ENCODE measurements at places on chromosomes 3 and 15.

DNA sequence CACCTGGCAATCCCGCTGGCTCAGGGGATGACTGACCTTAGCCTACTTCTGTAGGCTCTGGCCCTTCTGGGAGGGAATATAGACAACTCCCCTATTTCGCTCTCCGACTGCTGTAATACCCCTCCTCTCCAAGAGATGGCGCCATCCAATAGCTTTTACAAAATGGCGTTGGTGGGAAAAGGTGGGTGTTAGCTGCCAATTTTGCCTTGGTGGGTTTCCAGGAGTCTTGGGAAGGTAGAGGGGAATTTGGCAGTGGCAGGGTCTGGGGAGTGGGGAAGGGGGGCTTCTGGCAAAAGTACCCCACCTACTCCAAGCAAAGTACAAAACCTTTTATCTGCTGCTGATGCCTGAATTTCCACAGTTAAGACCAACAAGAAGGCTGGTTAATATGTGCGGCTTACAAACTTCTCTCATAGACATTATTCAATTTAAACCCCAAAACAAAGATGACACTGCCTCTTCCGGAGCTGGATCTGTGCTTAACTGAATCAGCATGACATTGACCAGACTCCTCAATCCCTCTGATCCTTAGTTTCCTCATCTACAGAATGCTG lies 62.1 kb downstream of the RASGRF1 start:
- DNase-seq, result no peak

- DNase-seq, result no peak
These were observed 157.3 kb upstream of the ABI3BP start for GRCh38 chr3:101150504-101150903.

DNA sequence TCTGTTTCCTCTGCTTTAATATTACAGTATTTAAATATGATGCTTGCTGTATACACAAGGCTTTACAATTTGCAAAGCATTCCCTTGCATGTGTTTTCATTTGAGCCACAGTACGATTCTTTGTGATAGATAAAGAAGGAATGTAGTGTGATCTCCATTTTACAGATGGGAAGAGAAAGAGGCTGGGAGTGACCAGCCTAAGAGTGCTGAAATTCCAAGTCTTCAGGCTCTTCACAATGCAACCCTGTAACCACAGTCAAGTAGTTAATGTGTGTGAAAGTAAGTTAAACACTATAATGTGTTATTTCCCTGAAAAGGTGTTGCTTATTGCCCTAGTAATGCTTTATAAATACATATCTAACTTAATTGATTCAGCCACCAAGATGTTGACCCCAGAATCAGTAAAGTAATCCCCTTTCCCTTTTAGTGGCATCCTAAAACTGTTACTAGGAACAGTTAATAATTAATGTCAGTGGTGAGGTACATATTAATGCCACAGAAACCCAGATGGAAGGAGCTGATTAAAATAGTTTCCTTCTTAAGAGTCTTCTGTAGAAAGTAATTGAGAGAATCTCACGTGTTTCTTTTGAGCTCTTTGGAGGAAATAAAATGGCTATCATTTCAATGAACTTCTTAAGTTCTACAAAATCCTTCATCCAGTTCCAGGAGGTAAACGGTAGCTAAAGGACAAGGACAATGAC lies 110.4 kb downstream of the IL12A start:
- DNase-seq, result no peak

- DNase-seq, result no peak
These were observed 5.2 kb downstream of the FURIN start for GRCh38 chr15:90873488-90873997.

DNA sequence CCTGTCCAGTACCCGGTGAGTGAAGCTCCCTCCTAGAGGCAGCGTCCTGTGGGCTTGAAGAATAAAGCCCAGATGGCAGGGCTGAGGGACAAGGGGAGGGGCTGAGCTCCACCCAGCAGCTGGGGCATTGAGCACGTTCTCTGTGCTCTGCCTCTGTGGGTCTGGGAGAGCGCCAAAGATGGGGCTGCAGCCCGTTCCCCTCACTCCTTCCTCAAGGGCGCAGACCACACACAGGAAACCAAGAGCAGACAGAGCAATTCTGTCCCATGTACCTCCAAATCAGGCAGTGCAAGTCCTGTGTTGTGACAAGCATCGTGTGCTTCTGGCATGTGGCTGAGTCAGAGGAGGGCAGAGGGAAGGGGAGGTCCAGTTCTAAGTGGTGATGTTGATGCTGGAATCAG lies 15.7 kb upstream of the KIF23 start:
- no peak for DNase-seq

DNA sequence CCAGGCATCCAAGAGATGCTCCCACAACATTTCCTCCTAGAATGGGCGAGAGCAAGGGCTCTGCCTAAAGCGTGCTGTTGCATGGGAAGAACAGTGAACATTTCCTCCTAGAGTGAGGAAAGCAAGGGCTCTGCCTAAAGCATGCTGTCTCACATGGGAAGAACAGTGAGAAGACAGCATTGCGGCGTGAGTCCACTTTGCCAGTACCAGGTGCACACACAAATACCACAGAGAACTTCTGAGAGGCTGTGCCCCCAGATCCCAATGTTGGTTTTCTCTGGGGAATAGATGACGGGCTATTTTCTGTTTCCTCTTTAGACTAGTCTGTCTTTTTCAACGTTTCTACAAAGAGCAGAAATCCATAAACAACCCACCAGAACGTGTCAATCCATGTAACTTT lies 142.9 kb downstream of the LRRK1 start:
- DNase-seq, result no peak
